ENCODE measurements at places on chromosomes 4 and X.
A peak's percentile ranks its signal among the peaks of the same experiment; 100 is the strongest.

GRCh38 chr4:43842594-43842993 lies 606.0 kb downstream of the KCTD8 start:
- no peak for DNase-seq

GRCh38 chr4:13248621-13249298 lies 235.4 kb downstream of the RAB28 start:
- DNase-seq = no peak

DNA sequence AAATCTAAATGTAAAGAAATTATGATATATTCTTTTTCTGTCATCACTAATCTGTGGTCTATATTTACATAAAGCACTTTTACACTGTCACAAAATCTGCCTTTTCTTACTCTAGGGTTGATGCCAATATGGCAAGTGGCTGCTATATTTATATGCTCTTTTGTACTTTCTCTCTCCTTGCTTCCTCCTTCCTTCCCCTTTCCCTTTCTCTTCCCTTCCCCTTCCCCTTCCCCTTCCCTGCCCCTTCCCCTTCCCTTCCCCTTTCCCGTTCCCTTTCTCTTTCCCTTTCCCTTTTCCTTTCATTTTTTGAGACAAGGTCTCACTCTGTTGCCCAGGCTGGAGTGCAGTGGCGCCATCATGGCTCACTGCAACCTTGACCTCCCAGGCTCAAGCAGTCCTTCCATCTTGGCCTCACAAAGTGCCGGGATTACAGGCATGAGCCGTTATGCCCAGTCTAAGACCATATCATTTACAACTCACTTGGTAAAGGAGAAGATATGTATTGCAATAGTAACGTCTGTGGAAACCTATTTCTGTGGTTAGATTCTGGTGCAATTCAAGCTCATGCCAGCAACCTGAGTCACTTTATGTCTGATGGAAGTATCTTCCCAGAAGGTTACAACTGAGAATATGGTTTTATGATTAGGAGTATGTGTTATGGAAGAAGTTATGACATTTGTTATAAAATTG lies 13.9 kb upstream of the PLAC8 start:
- DNase-seq = no peak

- no peak for DNase-seq
Measured at GRCh38 chrX:11953615-11954014, 184.7 kb upstream of the FRMPD4 start.

DNA sequence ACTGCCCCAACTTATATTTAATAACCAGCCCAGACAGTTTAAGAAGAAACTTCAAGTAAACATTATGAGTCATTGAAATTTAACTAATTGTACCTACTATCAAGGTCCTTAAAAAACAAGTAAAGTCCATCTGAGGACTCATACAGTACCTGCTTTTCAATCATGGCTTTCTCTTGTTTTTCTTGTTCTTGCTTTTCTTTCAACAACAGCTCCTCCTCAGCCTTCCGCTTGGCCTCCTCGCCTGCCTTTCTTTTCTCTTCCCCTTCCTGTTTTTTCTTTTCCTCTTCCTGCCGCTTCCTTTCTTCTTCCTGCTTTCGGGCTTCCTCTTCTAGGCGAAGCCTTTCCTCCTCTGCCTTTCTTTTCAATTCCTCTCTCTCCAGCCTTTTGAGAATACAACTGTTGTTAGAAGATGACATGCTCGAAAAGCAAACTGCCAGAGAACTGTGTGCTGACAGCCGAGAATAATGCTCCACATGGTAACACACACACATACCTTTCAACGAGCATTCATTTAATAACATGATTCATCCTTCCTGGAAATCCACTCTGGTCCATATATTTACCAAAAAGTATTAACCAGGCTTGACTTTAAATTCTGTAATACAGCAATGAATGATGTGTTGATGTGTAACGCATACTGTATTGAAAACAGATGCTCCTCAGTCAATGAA lies 25.2 kb upstream of the BCLAF3 start:
- no peak for DNase-seq

- no peak for DNase-seq
Measured at GRCh38 chrX:107272431-107272921, 66.1 kb downstream of the DNAAF6 start.

- no peak for DNase-seq
Measured at GRCh38 chr4:85399270-85399669, 75.7 kb upstream of the ARHGAP24 start.

DNA sequence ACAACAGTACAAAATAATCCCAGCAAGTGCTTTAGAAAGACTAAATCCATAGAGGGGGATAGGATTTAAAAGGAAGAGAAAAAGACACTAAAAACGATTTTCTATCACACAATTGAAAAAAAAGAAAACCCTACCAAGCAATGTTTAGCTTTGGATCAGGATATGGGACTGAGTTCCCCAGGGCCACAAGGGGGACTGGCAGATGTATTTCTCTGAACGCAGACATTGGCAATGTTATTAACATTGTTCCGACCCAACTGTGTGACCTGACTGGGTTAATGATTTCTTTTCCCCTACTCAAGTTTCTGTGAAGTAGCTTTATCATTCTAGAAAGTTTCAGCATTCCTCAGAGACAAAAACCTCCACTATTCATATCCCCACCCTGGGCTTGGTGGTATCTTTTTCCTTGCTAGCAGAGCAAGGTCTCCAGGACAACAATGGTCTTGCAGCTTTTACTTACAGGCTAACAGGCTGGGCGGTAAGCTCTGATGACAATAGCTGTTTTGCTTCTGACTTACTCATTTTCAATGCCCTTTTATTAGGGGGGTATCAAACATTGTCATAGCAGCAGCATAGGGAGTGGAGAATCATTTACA lies 25.8 kb downstream of the SLC7A11 start:
- no peak for DNase-seq

DNA sequence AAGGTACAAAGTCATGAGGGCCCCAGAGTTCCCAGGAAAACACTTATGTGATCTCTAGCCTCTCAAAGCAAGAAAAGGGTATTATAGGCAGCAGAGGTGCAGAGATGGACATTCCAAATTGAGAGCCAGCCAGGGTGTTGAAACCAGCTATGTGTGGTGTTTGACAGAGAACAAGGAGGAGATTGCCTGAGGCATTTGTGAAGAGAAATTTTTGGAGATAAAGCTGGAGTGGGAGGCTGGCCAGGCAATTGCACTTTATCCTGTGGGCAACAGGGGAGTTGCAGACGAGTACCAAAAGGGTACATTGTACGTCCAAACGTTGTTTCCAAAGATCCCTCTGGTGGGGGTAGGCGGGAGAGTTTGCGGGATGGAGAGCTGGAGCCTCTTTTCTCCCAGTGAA lies 2.5 kb upstream of the GABRE start:
- DNase-seq = no peak

- DNase-seq = no peak
Measured at GRCh38 chr4:125760201-125760819, 445.6 kb downstream of the FAT4 start.

DNA sequence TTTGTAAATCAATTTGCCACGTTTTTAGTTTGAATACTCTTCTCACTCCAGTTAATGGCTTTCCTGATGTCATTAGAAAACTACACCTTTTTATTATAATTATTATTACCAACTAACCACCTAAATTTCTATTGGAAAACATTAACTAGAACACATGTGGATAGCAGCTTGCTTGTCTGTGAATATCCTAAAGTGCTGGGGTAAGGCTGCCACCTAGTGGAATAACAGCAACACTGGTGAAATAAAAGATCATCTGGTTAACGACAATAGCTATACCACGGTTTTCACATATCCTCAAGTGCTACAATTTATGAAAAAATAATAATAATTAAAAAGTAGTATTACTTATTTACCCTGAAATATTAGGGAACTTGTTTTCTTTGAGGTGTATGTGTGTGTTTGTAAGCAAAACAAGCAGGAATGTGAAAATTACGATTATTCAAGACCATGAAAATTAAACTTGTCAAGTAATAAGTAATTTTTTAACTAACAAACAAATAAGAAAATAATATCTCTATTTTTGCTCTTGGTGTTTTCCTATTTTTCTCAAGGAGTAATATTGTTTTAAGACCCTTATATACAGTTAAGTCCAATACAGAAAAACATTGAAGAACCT lies 130.1 kb upstream of the TECRL start:
- DNase-seq = peak; percentile 2

- DNase-seq = no peak
Measured at GRCh38 chrX:88146577-88146976, 600.4 kb upstream of the CPXCR1 start.

DNA sequence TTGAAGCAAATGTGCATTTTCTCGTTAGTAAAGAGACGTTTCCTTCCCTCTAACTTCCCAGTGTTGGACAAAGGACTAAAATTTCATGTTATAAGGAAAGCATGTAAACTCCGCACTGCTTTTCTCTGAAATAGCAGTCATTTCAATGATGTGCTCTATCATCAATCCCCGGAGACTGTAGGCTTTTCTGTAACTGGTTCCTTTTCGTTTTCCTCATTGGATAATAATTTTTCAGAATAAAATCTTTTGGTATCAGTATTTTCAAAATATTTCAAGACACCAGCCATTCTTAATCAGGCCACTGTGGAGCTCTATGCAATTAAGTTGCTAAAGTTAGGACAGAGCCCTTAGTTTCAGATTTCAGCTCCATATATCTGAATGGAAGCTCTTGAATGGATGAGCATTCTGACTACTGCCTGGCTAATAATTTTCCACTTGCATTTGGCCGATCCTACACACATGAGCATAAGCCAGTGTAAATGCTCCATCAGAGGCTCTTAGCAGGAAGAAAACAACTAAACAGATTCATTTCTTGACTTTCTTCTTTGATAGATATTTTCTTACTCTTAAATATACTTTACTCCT lies 157.7 kb downstream of the CHIC2 start:
- no peak for DNase-seq

GRCh38 chr4:174281901-174282300 lies 1.6 kb downstream of the FBXO8 start:
- DNase-seq = no peak

DNA sequence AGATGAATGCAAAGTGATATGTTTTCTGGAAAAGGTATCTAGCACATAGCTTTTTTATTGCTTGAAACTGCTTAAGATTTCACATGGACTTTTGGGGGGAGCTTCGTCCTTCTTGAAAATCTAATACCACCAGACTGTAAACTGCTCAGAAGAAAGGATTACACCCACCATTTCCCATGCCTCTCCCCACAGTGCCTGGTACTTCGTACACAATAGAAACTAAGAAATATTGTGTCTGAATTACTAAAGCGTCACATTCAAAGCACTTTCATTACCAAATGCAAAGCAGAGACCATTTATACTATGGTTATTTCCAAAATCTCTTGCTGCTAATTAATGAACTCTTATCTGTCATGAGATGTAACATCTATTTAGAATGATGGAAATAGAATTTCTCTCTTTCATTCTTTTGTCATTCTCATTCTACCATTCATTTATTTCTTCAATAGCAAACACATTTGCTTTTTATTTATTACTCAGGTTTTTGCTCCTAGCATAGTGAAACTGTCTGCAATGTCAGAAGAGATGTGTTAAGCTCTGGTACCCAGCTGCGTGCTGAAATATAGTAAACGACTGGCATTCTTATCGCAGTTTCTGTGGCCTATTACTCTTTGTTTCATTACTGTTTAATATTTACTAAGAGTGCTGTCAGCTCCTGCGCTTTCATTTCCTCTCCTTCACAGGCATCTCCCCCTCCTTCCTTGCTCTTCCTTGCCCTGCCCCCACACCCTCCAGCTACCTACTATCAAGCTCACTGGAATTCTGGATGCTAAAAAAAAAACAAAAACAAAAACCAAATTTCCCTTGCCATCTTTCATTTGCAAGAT lies 51.4 kb upstream of the RAPGEF2 start:
- DNase-seq = no peak
